ENCODE measurements at places on chromosomes 3 and 15.

DNA sequence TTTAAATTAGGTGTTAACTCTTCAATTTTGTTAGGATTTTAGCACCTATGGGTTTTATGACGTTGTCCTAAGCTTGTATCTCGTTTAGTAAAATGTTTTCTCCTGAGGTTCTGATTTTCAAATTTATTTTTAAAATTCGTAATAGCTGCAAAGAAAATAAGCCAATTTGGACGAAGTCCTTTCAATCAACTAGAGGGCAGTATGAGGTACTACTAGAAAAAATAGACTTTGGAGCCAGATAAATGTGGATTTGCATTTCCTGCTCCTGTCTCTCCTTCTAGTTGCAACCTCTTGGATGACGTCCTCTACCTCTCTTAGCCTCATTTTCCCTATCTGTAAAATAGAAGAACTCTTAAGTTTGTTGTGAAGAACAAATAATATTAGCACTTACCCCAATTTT, 81.1 kb downstream of the SLTM start:
- no peak for DNase-seq

- DNase-seq: no peak
Observed at GRCh38 chr3:194102436-194102835, 33.5 kb upstream of the HES1 start.

DNA sequence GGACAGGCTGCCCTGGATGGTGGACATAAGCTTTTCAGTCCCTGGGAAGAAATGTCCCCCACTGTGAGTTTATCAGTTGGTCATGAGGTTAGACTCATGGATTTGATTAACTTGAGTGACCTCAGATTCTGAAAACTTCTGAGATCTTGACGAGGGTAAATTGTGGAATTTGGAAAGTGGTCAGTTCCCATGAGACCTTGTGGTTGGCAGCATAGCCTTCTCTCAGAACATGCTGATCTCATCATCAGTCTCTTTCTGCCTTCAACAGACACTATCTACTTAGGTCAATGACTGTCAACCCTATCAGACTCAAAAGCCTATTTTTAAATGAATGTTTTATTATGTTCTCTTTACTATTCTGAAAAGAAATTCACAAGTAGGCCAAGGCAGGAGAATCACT, 45.6 kb upstream of the NDUFB4 start:
- no peak for DNase-seq

- no peak for DNase-seq
Observed at GRCh38 chr3:154428286-154429206, 1.4 kb downstream of the GPR149 start.
